Daoy (cell line): ENCODE measurements at places on chromosomes 2 and 18. TPM values are rescaled to one million over a fixed set of nuclear protein-coding genes. Genes with fewer than 3 reads are reported as not detected.

The YIPF4 gene
- 20.9 and 59.1 TPM in 2 replicates for total RNA-seq

The GREB1 gene
- total RNA-seq = 0.91 and 11.3 TPM in 2 replicates

DNA sequence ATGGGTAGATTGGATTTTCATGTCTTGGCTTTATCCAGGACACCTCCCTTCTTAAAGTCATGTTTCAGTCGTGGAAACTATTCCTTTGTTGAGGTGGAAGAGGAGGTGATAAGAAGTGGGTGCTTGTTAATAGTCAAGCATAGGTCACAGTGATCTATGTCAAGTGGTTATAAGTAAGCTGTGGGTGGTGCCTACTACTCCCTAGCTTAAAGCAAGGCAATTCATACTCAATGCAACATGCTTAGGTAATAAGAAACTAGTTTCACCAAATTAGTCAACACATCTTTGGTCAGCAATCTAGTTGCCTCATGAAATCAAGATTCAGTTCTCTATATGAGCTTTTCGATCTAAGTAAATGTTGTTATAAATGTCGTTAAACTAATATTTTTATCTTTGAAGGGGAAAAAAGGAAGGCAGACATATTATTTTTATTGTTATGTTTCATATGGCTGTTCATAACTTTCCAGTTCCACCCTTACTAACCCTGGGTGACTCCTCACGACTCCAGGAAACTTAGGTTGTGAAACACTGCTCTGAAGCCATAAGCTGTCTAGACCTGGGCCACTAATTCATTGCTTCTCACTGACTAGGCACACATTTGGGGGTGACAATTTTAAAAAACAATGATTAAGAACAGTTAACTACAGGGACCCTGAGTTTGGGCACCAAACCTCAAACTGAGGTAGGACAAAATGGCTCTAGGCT, 5.8 kb upstream of the ABCB11 start:
- DNase-seq = no peak

DNA sequence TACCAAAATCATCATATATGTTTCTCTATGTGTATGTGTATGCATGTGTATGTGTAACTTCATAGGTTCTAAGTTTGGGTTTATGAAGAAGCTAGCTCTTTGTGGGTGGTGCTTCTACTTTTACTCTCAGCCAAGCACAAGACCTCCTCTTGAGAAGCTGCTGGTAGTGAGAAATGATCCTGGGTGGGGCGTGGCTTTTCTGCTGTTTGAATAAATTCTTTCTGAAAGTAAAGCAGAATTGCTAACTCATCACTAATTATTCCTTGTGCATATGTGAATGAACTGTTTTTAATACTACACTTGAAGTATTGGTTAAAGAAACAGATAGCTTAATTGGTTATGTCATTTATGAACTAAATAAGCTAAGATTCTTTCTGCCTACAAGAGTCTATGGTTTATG, 7.6 kb upstream of the GAREM1 start:
- no peak for DNase-seq

GRCh38 chr2:121649149-121649595, at the start of gene CLASP1:
Gene CLASP1 (minus strand): TSS chr2:121649462. CDS start chr2:121605895, 43,567 bp downstream.
- DNase-seq = no peak

- DNase-seq = no peak
Measured at GRCh38 chr2:16224298-16225045, 284.1 kb downstream of the MYCN start.

DNA sequence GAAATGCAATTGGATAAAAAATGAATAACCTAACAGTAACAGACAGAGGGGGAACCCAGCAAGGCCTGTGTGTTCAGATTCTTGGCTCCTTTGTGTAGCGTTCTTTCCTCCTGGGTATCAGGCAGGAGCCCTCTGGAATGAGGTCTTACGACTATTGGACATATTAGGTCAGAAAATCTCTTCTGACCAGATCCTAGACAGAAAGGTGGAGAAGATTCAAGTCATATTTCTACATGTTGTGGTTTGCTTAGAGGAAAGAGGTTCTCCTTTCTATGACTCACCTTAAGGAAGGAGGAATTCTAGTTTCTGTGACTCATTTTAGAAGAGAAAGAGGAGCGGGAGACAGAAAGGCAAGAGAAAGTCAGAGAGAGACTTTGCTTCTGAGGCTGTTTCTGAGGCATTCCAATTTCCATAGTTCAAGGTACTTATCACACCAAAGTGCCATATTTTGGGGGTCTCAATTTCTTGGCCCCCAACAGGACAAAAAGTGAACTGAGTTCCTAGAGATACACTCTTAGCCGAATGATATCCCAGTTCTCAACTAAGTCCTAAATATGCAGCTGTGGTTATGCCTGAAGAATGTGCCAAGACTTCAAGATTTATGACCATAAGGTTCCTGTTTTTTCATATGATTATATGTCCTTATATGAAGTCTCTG, 618.6 kb downstream of the ZEB2 start:
- peak; percentile 44 for DNase-seq

DNA sequence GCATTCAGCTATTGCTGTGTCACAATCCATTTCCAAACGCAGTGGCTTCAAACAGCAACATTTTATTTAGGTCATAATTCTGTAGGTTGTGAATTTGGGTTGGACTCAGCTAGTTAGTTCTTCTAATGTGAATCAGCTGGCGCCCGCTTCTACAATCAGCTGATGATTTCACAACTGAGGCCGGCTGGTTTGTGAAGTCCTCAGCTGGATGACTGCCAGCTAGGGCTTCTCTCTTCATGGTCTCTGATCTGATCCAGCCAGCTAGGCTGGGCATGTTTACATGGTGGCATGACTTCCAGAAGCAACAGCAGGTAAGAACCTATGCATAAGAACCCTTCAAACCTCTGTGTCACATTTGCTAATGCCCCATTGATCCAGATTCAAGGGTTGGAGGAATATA, 172.0 kb downstream of the SLC4A10 start:
- no peak for DNase-seq

DNA sequence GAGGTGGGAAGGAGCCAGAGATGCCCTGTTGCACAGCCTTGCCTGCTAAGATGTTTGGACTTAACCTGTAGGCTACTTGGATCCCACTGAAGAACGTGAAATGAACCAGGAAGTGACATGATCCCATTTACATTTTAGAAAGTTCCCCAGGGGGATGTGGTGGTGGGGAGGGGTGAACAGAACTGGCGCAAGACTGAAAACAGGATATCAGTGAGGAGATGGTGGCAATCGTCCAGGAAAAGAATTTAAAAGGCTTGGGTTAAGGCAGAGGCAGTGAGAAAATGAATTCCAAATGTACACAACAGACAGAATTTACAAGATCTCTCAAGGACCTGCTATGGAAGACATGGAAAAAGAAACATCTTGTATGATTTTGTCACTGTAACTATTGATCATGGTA, 42.3 kb downstream of the SULT1C2 start:
- DNase-seq = no peak

DNA sequence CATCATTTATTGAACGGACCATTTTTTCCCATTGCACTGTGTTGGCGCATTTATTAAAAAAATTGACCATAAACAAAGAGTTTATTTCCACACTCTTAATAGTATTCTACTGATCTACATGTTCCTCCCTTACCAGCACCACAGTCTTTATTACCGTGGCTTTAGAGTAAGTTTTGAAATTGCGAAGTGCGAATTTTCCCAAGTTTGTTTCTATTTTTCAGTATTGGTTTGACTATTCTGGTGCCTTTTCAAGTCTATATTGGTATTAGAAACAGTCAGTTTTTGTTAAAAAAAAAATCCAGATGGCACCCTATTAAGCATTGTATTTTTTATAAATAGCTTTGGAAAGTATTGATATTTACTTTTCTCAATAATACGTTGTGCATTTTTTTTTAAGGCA, 795.1 kb upstream of the HS6ST1 start:
- no peak for DNase-seq

DNA sequence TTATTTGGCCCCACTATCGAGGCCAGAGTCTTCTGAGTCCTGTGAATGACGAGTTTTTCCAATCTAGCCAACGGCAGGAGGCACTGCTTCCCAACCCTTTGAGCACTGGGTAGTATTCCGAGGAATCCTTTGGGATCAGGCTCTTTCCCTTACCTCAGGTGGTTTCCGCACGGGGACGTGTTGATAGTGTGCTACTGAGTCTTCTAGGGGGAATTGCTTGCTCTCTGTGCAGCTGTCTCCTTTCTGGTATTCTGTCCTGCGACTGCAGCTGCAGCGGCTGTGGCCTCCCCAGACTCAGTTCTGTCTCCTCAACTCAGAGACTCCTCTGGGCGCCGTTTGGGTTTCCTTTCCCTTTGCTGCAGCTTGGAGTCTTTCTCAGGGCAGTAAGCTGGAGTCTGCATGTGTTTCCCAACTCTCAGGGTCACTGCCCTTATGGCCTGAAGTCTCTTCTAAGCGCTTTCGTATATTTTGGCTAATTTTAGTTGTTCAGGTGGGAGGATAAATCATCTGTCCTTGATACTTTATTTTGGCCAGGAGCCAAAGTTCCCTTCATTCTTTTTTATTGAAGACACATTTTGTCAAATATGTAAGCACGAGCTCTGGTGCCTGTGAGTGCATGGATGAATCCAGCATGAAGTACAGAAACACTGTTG, 118.4 kb downstream of the MAP4K4 start:
- DNase-seq = no peak

DNA sequence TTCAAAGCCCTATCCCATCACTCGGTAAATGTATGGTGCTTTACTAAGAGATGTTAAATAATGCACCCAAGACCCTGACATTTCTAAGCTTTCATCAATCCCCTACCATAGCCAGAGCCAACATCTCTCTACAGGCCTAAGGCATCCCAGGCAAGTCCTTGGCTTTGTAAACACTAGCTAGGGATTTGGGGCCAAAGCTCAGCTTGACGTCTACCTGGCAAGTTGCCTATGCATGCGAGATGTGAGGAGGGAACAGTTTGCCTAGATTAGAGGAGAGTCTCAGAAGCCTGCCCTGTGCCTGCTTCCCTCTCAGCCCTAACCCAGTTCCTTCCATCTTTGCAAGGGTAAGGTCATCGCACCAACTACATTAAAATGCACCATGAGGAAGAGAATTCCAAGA, 221.5 kb upstream of the NCKAP5 start:
- DNase-seq = no peak

- no peak for DNase-seq
Measured at GRCh38 chr18:48920408-48921038, 30.2 kb downstream of the SMAD7 start.

DNA sequence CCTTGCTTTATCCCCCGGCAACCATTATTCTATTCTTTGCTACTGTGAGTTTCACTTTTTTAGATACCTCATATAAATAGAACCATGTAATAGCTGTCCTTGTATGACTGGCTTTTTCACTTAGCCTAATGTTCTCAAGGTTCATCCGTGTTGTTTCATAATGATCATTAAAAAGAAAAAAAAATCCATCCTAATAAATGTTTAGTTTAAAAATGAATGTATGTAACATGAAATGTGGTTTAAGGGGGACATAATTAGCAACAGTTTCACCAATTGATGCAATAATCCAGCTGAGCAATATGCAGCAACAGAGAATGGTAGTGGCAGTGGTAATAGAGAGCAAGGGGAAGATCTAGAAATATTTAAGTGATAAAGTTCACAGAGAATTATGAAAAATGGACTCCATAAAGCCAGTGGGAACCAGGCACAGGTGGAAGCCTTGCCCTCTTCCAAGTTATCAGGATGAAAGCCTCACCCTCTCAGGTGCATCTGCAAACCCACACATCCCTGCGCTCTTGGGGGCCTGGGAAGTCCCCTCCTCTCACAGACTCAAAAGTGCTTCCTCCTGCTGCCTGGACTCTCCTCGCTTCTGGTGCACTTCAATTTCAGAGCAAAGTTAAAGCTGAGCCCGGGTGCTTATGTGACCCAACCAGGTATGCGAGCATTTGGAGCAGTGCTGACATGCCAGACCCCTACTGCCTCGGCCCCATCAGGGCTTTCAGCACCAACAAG, 1403.3 kb upstream of the SLC39A10 start:
- no peak for DNase-seq

DNA sequence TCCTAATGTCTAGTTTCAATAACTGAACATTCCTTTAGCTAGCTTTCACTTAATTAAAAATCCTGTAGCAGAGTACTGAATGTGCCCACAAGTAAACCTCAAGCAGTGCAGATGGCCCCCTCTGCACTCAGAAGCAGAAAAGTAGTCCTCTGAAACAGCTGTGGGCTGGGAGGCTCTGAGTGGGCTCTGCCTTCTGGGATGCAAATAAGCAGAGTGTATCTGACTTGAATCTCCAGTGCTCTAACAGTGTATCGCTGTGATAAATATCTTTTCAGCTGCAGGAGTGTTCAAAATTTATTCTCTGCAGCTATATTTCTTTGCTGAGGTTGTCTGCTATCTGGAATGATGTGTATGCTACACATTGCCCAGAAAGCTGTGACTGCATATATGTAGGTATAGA, 44.8 kb upstream of the SYT4 start:
- DNase-seq = no peak

GRCh38 chr2:196119926-196120325, 51.3 kb upstream of the DNAH7 start:
- no peak for DNase-seq

DNA sequence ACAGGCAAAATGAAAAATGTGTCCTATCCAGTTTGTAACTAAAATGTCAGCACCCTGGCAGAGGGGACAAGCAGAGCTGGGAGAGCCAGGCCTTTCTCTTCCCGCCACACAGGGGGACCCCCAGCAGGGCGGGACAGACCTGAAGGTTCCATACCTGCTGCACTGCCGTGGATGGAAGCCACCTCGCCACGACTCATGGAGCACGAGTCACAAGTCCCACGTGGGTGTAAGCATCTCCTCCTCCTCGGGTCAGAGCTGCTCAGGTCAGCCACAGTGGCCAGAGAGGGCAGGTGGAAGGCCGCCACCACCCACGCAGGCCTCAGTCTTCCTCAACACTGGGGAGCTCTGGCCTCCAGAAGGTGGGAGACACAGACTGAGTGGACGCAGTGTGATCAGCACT, 21.0 kb downstream of the C1QL2 start:
- DNase-seq = no peak

- no peak for DNase-seq
Measured at GRCh38 chr2:88234760-88235159, 64.6 kb downstream of the THNSL2 start.

DNA sequence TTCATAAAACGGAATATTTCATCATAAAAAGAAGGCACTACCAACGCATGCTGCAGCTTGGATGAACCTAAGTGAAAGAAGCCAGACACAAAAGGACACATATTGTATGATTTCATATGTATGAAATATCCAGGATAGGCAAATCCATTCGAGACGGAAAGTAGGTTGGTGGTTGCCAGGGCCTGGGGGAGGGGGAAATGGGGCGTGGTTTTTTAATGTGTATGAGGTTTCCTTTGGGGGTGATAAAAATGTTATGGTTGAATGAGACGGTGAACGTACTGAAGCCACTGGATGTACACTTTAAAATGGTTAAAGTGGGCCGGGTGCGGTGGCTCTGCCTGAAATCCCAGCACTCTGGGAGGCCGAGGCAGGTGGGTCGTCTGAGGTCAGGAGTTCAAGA, 20.0 kb upstream of the SPATA3 start:
- DNase-seq = no peak
